ENCODE measurements at places on chromosomes 1 and 21. TPM values are rescaled to one million over a fixed set of nuclear protein-coding genes. Genes with fewer than 3 reads are reported as not detected.

GRCh38 chr1:202531472-202531811 is 178.8 kb downstream of the SYT2 start:
- no peaks in the 10 kb centered on the region for H3K36me3 ChIP-seq
- no peaks in the 10 kb centered on the region for H3K27me3 ChIP-seq
- no peak for DNase-seq
- no peak overlapping the region for H3K27ac ChIP-seq
- H3K4me3 ChIP-seq: no peak overlapping the region

- no peaks in the 10 kb centered on the region for H3K27me3 ChIP-seq
- no peak for DNase-seq
- H3K4me3 ChIP-seq: no peak overlapping the region
- no peaks in the 10 kb centered on the region for H3K4me1 ChIP-seq
- H3K27ac ChIP-seq: no peak overlapping the region
These were observed 174.6 kb downstream of the GPATCH2 start for GRCh38 chr1:217456261-217456660.

DNA sequence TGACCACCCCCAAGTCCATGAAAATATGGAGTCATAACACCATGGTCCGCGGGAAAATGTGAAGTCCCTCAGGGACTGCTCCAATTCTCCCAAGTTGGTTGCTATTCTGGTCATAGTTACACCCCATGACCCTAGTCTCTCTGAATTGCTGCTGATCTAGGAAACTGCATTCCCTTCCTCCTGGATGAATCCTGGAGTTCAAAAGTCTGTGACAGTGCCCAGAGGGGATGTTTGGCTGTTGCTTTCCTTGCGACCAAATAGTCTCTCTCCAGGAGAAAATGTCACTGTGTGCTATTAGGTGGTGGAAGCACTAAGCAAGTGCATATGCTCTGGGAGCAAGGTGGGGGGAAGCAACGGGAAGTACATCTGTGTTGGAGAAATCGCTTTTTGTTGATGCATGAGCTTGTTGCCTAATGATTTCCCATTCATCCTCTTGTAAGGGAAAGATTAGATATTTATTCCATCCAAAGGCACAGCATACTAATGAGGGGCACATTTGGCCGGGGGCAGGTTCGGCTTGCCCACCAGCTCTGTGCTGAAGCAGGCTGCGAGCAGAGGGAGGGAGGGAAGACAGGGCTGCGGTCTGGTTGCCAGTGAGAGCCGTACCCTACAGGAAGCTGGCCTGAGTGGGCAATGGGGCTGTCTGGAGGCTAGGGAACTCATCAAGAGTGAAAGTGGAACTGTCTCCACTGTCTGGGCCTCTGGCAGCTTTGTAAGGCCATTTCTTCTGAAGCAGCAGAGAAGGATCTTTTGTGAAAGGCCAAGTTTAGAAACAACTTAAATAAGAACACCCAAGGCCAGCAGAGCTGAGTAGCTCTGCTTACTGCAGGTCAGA is 27.2 kb downstream of the SYT6 start:
- peaks cover 5% of the 10 kb centered on the region for H3K27me3 ChIP-seq
- no peaks in the 10 kb centered on the region for H3K36me3 ChIP-seq
- no peak for DNase-seq
- no peak overlapping the region for H3K27ac ChIP-seq
- H3K4me1 ChIP-seq: peaks cover 8% of the 10 kb centered on the region

DNA sequence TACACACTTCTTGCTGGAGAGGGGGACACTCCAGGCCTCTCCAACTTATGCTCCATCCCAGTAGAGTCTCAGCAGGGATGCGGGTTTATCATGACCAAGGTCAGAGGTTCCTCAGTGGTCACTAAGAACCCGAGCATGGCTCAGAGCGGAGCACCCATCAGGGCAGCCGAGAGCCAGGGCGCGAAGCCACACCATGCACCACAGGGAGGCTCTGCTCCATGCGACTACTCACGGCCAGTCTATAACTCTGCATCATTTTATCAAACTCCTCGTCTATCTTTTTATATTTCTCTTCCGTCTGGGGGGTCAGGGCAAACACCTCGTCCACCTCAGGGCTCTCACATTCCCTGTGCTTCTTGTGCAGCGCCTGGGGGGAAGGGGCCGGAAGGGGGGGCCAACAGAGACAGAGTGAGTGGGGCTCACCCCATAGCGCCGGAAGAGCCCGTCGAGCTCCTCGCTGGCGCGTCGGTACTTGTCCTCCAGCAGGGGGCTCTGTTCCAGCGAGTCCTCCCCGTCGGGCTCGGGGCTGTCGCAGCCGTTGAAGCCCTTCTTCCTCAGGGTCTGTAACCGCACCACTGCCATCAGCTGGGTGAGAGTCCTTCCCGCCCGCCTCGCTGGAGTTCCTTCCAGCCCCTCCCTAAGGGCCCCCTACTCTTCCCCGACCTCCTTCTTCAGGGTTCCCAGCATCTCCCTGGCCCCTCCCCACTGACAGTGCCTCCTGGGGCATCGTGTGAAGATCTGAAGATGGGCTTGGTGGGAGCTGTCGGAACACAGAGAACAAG is 20.0 kb downstream of the MEF2D start:
- peak; percentile 85 for DNase-seq
- H3K27ac ChIP-seq: peak overlapping the region; percentile 22
- peaks cover 35% of the 10 kb centered on the region for H3K4me1 ChIP-seq
- no peak overlapping the region for H3K4me3 ChIP-seq

DNA sequence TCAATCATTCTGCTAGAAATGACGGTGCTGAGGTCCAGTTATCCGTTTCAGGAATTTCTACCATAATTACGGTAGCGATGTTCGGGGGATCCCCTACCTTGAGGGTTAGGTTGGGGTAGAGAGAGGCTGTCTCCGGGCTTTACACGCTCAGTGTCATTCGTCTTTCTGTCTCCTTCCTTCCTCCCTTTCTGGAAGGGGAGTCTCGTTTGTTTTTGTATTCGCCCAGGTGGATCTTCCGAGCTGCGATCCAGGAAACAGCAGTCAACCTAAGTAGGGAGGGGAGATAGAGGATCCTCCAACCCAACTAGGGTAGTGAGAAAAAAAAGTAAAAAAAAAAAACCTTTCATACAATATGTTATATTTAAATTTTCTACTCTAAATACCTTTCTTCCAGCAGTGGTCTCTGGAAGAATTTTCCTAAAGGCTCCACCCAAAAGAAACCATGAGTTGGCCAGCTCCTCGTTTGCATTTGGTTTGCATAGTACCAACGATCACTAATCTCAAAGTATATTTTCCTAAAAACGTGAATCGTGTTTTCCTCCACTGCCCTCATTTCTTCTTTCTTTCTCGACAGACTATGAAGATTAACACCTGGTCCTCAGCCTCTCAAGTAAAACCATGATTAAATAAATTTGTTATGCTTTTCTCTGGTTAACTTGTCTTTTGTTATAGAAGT is 611 bp upstream of the PIK3C2B start:
- H3K27me3 ChIP-seq: no peaks in the 10 kb centered on the region
- peaks cover 64% of the 10 kb centered on the region for H3K4me1 ChIP-seq
- peaks cover 8% of the 10 kb centered on the region for H3K36me3 ChIP-seq

DNA sequence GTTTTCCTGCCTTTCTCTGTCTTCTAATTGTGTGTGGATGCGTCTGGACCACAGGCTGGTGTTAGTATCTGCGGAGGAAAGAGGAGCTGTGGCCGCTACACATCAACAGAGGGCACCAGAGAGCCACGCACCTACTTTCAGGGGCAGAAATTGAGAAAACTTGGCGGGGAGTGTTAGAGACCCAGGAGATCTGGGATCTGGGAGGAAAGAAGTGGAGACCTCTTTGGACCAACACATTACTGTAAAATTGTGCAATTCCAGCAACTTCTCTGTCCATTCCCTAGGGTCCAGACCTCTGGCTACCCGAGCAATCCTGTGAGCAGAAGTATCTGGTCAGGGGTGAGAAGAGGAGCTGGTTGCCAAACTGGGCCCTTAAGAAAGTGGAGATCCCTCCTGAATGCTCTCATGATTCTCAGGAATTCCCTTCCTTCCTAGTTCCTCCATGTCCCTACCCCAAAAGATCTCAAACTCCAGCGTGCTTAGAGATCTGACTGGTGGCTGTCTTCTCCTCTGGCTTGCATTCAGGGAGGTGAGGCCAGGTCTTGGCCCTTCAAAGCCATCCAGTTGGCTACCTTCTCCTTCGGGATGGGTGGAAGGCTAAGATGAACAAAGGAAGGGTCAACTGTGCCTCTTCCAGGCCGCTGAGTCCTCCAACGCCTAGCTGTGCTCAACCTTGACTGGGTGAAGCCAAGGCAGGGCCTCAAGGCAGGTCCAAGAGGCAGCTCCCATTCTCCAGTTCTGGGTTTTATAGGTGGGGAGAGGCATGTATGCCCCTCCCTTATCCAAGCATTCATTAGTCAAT is 1.2 kb upstream of the KIRREL1 start:
- DNase-seq: peak; percentile 55
- no peaks in the 10 kb centered on the region for H3K36me3 ChIP-seq
- no peak overlapping the region for H3K27ac ChIP-seq
- H3K4me1 ChIP-seq: peaks cover 9% of the 10 kb centered on the region
- peaks cover 46% of the 10 kb centered on the region for H3K27me3 ChIP-seq

DNA sequence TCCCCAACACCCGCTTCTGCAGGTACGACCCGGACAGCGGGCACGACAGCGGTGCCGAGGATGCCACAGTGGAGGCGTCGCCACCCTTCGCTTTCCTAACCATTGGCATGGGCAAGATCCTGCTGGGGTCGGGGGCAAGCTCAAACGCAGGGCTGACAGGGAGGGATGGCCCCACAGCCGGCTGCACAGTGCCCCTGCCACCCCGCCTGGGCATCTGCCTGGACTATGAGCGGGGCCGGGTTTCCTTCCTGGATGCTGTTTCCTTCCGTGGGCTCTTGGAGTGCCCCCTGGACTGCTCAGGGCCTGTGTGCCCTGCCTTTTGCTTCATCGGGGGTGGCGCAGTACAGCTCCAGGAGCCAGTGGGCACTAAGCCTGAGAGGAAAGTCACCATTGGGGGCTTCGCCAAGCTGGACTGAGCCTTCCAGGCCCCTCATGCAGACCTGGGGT is 10.1 kb downstream of the TRIM46 start:
- peak overlapping the region; percentile 1 for H3K27ac ChIP-seq
- H3K4me3 ChIP-seq: no peak overlapping the region
- H3K4me1 ChIP-seq: peaks cover 9% of the 10 kb centered on the region
- DNase-seq: no peak
- no peaks in the 10 kb centered on the region for H3K27me3 ChIP-seq

DNA sequence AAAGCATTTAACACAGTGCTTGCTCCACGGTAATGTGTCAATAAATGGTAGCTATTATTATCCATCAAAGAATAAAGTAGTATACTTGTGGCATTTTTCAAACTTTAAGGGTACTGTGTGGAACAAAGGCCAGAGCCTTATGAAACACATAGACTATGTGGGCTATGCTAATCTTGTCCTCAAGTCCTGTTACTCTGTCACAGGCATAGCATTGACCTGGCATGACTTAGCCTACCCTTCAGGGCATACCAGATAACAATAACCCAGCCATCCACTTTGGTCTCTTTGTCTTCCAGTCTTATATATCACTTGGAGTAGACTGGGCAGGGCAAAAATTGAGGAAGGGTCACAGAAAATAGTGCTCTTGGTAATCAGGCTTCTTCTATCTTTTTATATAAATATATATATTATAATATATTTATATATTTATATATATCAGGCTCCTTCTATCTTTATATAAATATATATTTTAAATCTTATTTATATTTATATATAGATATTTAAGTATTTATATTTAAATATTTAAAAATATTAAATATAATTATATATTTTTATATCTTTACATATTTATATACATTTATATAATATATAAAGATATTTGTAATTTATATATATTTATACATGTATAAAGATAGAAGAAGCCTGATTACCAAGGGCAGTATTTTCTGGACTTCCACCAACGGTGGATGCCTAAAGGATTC is 66.1 kb upstream of the CNN3 start:
- H3K27ac ChIP-seq: no peak overlapping the region
- no peaks in the 10 kb centered on the region for H3K4me1 ChIP-seq
- H3K27me3 ChIP-seq: no peaks in the 10 kb centered on the region
- H3K4me3 ChIP-seq: no peak overlapping the region

DNA sequence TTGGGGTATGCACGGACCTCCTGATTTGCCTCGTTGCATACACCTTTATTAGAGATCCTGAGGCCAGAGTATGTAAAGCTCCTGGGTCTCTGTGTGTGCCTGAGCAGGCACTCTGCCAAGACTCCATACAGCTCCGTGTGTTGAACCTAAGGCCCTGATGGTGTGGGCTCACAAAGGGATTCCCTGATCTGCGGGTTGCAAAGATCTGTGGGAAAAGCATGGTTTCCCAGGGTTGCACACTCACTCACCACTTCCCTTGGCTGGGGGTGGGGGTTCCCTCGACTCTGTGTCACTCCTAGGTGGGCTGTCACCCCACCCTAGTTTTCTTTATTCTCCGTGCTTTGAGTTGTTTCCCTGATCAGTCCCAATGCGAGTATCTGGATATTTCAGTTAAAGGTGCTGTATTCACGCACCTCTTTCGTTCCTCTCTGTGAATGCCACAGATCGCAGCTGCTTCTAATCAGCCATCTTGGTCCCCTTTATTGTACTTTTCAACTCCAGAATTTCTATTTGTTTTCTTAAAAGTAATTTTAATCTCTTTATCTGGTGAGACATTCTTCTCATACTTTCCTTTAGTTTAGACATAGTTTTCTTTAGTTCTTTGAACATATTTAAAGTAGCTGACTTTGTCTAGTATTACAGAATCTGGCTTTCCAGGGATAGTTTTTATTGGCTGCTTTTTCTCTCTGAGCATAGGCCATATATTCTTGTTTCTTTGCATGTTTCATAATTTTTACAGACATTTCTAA is 39.0 kb upstream of the F3 start:
- no peak for DNase-seq
- no peaks in the 10 kb centered on the region for H3K4me1 ChIP-seq
- no peaks in the 10 kb centered on the region for H3K36me3 ChIP-seq
- no peak overlapping the region for H3K27ac ChIP-seq

DNA sequence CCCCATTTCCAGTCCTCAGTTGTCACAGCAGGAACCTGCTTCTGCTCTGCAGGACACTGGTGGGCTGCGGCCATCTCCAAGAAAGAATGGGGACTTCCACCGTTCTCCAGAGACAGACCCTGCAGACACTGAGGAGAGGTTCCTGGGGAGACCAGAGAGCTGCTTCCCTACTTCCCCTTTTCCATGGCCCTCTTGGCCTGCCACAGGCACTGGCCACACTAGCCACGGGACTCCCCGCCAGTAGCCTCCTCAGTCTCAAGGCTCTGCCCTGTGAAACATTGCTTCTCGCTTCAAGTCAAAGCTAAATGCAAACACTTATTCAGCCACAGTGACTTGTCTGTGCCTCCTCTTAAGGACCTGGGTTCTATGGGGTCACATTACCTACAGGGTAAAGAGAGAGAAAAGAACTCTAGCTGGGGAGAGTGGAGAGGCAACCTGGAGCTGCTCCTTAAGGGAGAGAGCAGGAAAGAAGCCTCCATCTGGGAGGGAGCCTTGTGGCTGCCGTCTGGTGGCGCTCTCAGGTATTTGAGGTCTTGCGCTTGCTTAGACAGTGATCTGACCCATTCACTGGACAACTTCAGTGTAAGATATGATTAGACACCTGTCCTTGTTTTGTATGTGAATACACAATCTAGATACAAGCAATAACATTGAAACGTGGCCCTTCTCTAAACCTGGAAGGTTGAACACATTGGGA is 5.4 kb upstream of the SLAMF8 start:
- H3K4me1 ChIP-seq: peaks cover 22% of the 10 kb centered on the region
- H3K4me3 ChIP-seq: no peak overlapping the region
- no peaks in the 10 kb centered on the region for H3K36me3 ChIP-seq
- H3K27ac ChIP-seq: no peak overlapping the region
- peaks cover 43% of the 10 kb centered on the region for H3K27me3 ChIP-seq
- peak; percentile 31 for DNase-seq

The OR2L3 gene
- not detected for total RNA-seq

The CDCA8 gene
- 91.2 TPM for total RNA-seq

Data from activated CD4-positive, alpha-beta T cell treated with anti-CD3 and anti-CD28 coated beads, Interleukin-2, amount 10 ng/mL, durations not matched to agents 7 days and 5 days (primary cell).